Neural crest cell (in vitro differentiated cells): ENCODE measurements at places on chromosomes 6 and 20.

GRCh38 chr6:39188571-39188970 is 40.7 kb downstream of the KCNK5 start:
- DNase-seq, result no peak

DNA sequence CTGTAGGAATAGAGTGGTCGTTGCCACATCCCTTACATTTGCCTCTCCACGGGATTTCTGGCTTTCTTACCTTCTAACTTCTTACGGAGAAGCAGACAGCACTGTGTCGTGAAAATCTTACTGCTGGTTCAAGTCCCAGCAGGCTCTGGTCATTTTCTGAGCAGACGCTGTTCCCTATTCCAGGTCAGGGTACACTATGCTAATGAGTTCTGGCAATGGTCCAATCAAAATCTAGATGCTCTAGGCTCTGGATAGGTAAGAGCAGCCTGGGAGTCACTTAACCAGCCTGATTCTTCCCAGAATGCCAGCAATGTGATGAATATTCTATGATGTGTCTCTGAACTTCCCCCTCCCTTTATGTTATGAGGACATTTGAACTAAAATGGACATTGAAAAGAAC is at the start of gene GCM1:
GCM1 (minus strand) TSS at position 158 of the 400 bp plus-strand sequence. CDS start 3,209 bp downstream, outside the sequence.
- DNase-seq, result no peak

- no peak for DNase-seq
These were observed 14.8 kb downstream of the APMAP start for GRCh38 chr20:24977797-24978196.

DNA sequence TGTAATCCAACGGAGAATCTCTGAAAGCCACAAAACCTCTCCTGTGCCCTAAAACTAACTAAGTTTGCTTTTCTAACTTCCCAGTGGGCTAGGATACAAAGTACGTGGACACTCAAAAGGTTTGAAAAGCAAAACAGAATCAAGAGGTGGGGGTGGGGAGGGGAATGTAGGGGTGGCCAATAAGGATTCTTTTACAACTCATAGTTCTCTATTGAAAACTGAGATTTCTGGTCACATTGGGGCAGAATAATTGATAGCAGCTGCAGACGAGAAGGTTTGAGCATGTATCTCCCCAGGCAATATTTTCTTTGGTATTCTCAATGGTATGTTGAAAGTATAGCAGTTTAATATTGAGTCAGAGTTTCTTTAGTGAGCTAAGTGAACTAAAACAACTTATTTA is 376.7 kb upstream of the CITED2 start:
- DNase-seq, result no peak

DNA sequence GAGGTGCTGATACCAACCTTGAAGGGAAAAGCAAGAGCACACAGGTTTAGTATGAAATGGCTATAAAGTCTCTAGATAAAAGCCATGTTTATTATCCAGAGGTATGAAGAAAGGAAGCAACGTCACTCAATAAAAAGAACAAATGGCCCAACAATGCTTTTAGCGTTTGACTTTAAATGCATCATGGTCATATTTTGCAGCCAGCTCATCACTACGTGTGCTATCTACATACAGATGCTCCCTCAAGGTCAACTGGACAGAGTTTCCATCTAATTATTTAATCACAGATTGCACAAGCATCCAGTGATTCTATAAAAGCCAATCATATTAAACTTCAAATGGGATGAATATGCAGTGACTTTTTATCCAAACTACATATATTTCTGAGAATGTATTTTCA is 127.6 kb upstream of the SYNDIG1 start:
- no peak for DNase-seq

DNA sequence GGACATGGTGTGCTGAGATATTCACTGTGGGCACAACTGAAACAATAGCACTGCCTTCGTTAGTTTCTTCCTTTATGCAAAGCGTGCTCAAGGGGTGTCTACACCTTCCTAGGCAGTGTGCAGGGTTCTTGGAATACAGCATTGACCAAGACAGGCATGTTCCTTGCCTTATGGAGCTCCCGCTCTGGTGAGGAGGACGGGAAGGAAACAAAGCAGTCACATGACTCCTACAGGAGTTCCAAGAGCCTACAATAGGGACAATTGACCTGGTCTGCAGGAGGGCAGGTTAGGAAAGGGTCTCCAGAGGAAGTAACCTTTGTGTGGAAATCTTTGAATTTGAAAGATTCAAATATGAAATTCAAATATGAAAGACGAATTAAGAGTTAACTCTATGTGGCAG is 25.8 kb upstream of the SIRPB2 start:
- no peak for DNase-seq

DNA sequence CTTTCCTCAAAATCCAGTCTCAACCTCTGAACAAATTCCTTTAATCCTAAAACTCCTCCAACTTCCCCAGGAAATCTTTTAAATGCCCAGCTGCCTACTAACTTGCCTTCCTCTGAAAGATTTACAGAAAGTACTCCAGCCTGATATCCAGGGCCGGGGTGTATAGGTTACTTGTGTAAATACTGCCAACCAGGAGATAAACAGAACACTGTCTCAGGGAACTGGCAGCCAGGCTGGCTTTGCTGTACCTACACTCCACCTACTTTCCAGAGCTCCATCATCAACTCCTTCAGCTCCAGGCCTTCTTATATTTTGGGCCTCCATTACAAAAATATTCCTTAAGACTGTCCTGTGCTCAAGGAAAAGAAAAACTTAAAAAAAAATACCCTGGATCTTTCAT is 85.9 kb downstream of the CEP162 start:
- DNase-seq, result no peak

GRCh38 chr6:91083211-91083610 is 496.3 kb upstream of the MAP3K7 start:
- no peak for DNase-seq

DNA sequence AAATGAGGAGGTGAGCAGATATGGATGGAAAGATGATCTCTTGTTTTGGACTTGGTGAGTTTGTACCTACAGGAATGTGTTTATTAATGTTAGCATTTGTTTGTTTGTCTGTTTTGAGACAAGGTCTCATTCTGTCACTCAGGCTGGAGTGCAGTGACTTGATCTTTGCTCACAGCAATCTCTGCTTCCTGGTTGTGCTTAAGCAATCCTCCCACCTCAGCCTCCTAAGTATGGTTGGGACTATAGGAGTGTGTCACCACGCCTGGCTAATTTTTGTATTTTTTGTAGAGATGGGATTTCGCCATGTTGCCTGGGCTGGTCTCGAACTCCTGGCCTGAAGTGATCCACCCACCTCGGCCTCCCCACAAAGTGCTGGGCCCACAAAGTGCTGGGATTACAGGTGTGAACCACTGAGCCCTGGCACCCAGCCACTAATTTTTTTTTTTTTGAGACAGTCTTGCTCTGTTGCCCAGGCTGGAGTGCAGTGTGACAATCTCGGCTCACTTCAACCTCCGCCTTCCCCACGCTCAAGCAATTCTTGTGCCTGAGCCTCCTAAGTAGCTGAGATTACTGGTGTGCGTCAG is 7.1 kb downstream of the CASP8AP2 start:
- no peak for DNase-seq

GRCh38 chr6:157447735-157448134 is 66.7 kb downstream of the ZDHHC14 start:
- DNase-seq, result no peak

DNA sequence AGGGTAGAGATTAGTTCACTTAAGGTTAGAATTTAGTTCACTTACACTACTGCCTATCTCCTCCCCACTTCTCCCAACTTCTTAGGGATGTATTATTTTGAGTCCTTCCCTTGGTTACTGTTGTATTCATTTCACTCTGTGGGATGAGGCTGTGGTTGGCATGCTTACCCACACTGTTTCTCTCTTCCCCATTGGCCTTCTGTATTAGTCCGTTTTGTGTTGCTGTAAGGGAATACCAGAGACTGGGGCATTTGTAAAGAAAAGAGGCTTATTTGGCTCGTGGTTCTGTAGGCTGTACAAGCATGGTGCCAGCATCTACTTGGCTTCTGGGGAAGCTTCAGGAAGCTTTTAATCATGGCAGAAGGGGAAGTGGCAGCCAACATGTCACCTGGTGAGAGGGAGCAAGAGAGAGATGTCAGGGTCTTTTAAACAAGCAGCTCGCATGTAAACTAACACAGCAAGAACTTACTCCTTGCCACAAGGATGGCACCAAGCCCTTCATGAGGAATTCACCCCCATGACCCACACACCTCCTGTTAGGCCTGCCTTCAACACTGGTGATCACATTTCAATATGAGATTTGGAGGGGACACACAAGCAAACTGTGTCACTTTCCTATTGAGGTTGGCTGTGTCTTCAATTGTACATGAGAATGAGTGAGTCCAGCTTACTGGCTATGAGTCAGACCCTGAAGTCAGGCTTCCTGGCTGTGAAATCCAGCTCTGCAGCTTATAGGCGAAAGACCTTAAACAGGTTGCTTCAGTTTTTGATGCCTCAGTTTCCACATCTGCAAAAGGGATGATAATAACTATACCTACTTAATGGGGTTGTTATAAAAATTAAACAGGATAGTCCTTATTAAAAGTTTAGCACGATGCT is 53.3 kb downstream of the SYNDIG1 start:
- no peak for DNase-seq

DNA sequence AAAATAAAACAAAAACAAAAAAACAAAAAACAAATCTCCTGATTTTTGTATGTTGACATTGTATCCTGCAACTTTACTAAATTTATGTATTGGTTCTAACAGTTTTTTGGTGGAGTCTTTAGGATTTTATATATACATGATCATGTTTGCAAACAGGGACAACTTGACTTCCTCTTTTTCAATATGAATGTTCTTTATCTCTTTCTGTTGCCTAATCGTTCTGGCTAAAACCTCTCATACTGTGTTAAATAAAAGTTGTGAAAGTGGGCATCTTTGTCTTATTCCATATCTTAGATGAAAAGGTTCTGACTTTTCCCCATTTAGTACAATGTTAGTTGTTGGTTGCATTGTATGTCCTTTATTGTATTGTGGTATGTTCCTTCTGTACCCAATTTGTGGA is 261.7 kb upstream of the NOX3 start:
- no peak for DNase-seq

- DNase-seq, result no peak
These were observed 25.3 kb upstream of the TAAR1 start for GRCh38 chr6:132684272-132684671.

- DNase-seq, result no peak
These were observed 276.4 kb upstream of the JAG1 start for GRCh38 chr20:10949930-10950783.

DNA sequence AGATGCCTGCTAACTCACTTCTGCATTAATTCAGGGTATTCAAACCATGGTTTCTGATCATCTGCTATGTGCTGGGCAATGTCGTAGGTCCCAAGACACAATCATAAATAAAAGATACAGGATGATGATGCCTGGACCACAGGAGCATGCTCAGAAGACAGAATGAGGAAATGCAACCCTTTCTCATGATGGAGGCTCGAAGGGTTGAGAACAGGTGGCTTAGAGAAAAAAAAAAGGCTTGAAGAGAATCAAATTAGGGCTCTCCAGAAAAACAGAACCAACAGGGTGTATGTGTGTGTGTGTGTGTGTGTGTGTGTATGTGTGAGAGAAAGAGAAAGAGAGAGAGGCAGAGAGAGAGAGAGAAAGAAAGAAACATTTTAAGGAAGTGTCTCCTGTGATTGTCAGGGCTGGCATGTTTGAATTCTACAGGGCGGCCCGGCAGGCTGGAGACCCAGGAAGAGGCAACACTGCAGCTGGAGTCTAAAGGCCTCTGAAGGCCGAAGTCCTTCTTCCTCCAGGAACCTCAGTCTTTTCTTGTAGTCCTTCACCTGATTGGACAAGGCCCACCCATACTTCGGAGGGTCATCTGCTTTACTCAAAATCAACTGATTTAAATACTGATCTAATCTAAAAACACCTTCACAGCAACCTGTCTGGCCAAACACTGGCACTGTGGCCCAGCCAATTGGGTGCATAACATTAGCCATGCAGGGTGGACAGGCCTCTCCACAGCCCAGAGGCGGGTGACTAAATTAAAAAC is 143.8 kb downstream of the ERMARD start:
- no peak for DNase-seq

DNA sequence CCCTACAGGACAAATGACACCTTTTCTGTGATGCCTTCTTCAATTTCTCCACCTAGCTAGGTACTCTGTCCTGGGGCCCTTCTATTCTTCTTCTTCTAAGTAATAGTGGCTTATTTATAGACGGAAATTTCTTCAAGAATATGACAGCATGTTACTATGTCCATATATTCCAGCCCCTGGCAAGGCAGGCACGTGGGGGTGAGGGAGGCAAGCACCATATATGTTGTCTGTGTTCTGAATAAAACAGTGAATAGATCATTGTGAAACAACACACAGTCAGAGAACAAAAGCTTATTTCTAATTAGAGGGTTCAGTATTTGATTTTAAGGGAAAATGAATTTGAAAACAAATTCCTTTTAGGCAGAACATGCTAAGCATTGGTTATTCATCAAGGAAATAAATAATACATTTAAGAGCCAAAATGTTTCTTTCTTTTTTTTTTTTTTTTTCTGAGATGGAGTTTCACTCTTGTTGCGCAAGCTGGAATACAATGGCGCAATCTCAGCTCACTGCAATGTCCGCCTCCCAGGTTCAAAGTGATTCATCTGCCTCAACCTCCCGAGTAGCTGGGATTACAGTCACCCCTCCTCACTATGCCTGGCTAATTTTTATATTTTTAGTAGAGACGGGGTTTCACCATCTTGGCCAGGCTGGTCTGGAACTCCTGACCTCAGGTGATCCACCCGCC is 6.2 kb downstream of the HEBP2 start:
- DNase-seq, result no peak

- DNase-seq, result no peak
These were observed 68.0 kb downstream of the SLC35F1 start for GRCh38 chr6:117974914-117975627.

DNA sequence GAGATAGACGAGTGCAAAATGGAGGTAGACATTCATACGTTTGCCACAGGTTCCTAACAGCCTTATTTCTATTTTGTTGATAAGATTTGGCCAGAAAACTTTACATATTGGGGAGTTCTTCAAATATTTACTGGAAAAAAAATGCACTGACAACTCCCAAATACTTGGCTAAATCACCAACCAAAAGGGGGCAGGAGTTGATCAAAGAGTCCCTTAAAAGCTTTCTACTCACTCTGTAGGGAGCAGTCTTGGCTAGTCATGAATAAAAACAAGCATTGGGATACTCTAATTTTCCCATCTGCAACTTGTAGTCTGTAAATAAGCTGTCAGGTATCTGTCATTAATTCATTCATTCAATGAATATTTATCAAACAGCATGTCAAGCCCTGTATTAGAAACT is 18.4 kb downstream of the TENT5A start:
- DNase-seq, result no peak

DNA sequence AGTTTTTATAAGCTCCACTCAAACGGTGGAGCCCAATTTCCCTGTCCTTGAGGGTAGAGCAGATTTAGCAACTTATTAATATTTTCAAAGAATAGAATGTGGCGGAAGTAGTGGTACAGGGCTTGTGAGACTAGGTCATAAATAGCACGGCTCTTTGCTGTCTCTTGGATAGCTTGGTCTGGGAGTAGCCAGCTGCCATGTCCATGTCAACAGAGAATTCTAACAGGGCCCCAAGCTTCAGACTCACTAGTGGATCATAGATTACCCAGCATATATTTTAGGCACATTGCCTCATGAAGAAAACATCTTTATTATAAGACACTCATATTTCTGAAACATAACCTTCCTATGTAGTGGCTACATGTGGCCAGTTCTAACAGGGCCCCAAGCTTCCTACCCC is 755.7 kb downstream of the HDGFL1 start:
- DNase-seq, result no peak
